CD4-positive, alpha-beta T cell treated with Interleukin-17A for 4 hours (primary cell): ENCODE measurements at places on chromosomes 1 and 21.

GRCh38 chr1:231487910-231488309, 40.6 kb upstream of the TSNAX start:
- no peak for DNase-seq

DNA sequence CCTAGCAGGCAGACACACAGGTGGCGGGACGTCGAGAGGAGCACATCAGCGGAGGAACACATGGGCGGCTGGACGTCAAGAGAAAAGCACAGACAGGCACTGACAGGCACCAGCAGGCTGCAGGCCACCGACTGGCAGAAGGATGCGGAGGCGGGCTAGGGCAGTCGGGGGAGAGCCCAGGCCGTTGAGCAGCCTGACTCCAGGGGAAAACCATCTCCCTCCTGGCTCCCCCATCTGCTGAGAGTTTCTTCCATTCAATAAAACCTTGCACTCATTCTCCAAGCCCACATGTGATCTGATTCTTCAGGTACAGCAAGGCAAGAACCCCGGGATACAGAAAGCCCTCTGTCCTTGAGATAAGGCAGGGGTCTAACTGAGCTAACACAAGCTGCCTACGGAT, 25.5 kb downstream of the B3GALT5 start:
- no peak for DNase-seq

- DNase-seq: peak; percentile 33
Measured at GRCh38 chr1:159800177-159800930, 1.8 kb upstream of the FCRL6 start.

DNA sequence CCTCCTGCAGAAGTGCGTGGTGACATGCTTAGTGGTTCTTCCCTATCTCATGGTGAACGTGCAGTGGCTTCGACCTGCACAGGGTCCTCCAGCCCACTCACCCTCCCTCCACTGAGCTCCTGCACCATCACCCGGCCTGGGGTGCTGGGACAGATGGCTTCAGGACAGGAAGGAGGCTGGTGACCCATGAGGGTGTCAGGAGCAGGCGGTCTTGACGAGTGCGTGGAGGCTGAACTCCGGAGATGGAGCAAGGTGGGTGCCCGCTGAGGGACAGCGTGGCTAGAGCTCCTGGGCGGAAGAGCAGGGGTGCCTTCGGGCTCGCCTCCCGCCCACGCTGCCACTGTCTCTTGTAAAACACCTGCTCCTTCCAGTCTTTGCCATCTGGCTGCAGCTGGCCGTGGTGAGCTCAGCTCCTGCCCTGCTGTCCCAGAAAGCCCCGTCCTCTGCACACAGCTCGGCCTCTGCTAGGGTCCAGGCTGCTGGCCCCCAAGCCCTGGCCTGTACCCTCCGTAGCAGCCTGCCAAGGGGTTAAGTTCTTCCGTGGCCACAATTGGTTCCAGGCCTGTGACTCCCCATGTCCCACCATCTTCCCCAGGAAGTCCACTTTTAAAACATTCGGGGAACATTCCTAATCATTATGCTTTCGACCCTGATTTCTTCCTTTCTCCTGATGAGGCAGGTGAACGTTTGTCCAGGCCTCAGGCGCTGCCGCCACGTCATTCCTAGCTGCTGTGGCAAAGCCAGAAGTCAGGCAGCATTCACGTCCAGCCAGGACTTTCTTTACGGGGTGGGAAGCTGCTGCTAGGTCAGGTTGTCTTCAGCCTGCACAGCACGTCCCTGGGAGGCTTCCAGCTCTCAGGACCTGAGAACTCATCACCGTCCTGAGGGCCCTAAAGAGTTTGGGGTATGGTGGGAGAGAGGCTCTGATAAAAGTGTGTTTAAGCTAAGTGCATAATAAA, 8.1 kb downstream of the KRTAP10-1 start:
- DNase-seq: no peak

- no peak for DNase-seq
Measured at GRCh38 chr1:80047791-80048190, 1041.3 kb upstream of the ADGRL4 start.

GRCh38 chr1:216553040-216553439, 129.8 kb upstream of the USH2A start:
- no peak for DNase-seq

GRCh38 chr1:39398278-39399021, 93.0 kb upstream of the BMP8A start:
- DNase-seq: peak; percentile 51

DNA sequence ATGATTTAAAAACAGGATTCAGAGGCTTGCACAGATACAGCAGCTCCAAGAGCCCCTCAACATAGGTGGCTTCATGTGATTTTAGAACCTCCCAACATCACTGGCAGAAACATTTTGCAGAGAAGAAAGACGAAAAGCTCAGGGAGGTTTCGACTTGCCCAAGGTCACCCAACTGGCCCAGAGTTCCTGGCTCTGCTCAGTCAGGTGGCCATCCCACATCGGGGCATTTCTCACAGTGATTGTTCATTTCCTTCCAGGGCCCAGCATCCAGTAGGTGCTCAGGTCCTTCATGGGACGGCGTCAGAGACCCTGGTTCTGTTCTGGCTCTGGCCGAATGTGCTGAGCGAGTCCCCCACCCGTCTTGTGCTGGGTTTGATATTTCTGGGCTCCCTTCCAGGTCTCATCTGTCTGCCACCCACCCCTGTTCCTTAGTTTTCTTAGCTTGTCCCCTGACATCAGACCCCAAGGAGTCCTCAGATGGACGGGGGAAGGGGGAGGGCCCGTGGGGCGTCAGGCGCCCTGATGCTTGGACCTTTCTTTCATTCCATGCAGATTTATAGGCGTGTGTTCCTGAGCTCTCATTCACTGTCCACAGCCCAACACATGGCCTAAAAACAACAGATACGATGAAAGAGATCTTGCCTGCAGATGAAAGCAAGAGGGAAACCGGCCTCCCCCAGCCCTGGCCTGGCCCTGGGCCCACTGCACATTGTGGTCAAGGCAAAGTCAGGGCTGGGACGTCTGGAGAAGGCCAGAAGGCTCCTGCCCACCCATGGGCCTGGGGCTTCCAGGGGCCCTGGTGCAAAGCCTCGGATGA, 123.1 kb upstream of the ZBTB40 start:
- no peak for DNase-seq

GRCh38 chr1:214435867-214436266, 115.5 kb downstream of the PTPN14 start:
- no peak for DNase-seq

DNA sequence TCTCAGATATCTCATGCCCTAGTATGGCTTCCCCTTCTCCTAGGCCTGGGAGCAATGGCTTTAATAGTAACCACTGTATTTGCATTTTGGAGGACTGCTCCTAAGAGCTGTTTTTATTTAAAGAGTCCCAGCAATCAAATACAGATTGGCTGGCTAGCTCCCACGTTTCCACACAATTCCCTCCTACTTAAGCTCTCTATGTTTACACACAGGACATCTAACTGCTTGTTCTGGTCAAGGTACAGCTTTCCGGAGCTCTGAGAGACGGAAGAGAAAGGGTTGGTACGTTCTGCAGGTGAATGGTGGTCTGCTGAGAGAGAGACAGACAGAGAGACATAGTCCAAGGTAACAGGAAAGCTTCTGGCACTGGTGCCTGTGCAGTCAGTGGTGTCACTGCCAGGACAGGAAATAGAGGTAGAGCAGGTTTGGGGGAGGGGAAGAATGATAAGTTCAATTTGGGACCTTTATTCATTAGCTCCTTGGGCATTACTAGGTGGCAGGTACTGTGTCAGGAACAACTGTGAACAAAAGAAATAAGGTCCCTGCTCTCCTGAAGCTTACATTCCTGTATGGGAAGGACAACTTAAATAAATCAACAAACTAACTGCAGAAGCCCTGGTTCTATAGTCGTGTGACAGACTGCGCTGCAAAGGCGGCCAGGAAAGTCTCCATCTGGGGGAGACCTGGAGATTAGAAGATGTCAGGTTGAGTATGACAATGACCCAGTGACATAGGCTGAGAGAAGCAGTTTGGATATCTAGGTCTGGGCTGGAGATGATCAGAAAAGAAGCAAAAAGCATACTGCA, 1.2 kb upstream of the SLC25A33 start:
- DNase-seq: no peak

DNA sequence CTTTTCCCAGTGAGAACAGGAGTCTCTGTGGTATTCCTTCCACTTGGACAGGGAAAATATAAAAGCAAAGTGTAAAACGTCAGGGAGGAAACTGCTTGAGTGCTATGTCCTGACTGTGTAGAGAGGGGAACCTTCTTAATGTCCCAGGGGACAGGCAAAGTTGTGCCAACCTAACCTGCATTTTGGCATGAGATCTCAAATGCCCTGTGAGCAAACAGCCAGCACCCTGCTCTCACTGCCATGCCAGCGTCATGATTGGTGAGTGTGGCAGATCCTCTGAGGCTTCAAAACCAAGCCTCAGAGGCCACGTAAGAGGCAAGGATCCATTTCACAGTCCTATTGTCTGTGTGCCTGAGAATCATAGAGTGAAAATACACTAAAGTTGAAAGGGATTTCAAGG, 49.7 kb upstream of the RAP1A start:
- DNase-seq: no peak

DNA sequence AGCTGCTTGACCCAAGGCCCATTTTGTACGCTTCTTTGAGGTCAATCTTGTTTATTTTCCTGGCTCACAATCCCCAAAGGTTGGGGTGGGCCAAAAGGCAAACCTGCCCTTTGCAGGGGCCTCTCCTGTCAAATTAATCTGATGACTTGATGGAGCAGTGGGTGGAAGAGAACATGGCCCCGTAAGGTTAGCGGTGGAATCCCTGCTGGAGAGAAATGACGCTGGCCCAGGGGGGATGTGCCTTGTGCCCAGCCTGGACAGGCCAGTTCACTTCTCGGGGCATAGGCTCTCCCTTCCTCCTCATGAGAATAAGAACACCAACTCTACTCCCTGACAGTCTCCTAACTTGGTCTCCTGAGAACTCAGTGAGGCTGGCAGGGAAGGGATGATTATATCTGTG, 40.5 kb downstream of the C1orf198 start:
- DNase-seq: no peak

DNA sequence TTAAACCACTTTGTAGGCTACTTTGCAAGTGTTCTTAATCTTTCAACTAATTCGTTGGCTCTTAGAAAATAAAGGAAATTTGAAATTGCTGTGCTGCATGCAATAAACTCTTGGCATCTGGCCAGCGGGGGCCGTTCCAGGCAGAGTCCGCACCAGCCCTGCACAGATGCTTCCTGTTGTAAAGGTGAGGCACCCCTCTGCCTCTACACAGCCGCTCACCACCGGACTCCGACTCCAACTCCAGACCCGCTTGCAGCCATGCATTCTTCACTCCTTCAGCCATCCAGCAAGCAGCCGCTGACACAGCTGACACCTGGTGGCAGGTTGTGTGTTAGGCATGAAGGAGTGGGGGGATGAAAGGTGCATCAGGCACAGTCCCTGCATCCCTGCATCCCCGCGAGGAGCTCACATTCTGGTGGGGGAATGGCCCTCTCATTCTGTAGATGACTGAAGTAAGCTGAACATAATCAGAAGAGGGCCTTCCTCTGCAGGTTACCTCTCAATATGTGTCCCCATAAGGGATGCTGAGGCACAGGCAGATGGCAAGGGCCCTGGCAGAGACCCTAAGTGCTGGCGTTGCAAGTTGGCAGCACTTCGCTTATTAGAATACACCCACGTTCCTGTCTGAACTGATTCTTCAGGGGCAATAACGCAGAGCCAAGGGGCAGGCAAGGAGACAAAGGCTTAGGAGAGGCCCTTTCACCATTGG, 56.8 kb downstream of the GLIS1 start:
- peak; percentile 39 for DNase-seq

DNA sequence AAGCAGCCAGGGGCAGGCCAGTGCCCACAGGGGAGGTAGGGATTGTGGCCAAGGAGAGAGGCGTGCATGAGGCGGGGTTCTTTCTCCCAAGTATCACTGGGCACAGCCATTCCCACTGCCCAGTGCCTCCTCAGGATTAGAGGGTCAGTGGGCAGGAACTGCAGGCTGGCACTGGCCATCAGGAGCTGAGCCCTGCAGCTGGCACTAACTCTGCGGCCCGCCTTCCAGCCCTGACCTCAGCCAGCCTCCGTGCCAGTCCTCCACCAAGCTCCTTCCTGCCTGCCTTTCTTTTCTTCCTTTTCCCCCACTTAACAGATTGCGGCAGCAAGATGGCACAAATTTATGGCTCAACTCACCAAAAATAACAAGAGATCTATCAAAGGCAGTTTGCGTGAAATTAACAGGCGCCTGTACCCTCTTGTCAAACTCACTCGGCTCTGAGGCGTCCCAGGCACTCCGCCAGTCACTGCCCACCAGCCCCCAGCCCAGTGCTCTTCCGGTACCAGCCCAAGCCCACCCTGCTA, 11.1 kb downstream of the ADGRB2 start:
- no peak for DNase-seq

GRCh38 chr1:215529111-215529510, 38.0 kb upstream of the KCTD3 start:
- no peak for DNase-seq

DNA sequence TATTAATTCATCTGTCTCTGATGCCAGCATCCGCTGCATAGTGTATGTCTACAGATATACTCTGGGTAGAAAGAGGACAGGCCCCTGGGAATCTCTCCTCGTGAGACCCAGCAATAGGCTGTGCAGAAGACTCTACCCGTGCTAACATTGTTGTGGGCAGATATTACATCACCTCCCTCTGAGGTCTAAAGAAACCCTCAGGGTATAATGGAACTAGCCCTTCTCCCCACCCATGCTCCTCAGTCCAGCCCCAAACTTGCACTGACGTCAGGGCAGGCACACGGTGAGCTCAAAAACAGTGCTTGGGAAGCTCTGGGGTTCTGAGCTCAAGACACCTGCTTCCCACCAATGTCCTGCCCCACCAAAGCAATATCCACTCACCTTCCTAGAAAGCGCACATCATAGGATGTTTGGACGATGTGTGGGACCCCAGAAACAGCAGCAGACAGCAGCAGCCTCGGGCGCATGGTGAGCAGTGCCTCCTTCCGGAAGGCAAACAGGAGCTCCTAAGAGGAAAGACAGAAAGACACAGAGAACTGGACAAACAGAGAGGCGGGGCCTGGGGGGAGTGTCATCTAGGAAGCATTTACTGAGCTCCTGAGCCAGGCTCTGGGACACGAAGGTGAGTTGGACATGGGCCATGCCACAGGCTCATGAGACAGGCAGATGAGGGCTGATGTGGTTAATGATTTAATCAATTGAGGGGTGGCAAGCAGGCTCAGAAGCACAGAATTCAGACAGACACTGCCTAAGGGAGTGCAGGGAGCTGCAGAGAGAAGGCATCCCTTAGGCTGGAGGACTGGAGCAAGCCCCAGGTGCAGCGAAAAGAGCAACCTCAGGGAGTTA, 4.8 kb downstream of the OVGP1 start:
- DNase-seq: no peak

DNA sequence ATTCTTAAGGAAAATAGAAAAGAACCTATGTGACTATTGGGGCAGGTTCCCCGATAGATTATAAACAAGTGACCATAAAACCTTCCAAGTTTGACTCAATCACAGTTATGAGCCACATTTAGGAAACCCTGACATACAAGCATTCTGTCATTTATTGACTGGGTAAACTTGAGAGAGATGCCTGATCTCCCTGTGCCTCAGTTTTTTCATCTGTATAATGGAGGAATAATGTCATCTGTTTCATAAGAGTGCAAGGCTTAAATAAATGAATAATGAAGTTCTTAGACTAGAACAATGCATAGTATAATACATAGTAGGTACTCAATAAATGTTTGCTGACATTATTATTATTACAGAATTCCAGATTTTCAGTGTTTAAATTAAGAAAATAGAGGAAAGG, 18.9 kb upstream of the EEIG2 start:
- DNase-seq: no peak
